B cell (primary cell): ENCODE measurements at places on chromosomes 2 and 18. TPM values are rescaled to one million over a fixed set of nuclear protein-coding genes. Genes with fewer than 3 reads are reported as not detected.
A peak's percentile ranks its signal among the peaks of the same experiment; 100 is the strongest.

GRCh38 chr18:22591222-22591621 is 173.5 kb upstream of the CTAGE1 start:
- H3K27ac ChIP-seq: no peak overlapping the region
- no peaks in the 10 kb centered on the region for H3K27me3 ChIP-seq
- no peaks in the 10 kb centered on the region for H3K4me1 ChIP-seq
- DNase-seq: no peak
- no peaks in the 10 kb centered on the region for H3K36me3 ChIP-seq
- H3K4me3 ChIP-seq: no peak overlapping the region

GNLY gene
- total RNA-seq: 4.2 and 4.3 TPM in 2 replicates

- peak overlapping the region; percentile 48 for H3K4me3 ChIP-seq
- peaks cover 19% of the 10 kb centered on the region for H3K4me1 ChIP-seq
- DNase-seq: no peak
- H3K36me3 ChIP-seq: no peaks in the 10 kb centered on the region
- H3K27me3 ChIP-seq: no peaks in the 10 kb centered on the region
Observed at GRCh38 chr2:108535357-108535631, 1.0 kb downstream of the LIMS1 start.

AGXT gene
- total RNA-seq: not detected in 2 replicates
